ENCODE measurements at places on chromosomes 4 and X.
A peak's percentile ranks its signal among the peaks of the same experiment; 100 is the strongest.

- DNase-seq = no peak
These were observed 20.5 kb downstream of the SEPTIN11 start for GRCh38 chr4:76969941-76970529.

DNA sequence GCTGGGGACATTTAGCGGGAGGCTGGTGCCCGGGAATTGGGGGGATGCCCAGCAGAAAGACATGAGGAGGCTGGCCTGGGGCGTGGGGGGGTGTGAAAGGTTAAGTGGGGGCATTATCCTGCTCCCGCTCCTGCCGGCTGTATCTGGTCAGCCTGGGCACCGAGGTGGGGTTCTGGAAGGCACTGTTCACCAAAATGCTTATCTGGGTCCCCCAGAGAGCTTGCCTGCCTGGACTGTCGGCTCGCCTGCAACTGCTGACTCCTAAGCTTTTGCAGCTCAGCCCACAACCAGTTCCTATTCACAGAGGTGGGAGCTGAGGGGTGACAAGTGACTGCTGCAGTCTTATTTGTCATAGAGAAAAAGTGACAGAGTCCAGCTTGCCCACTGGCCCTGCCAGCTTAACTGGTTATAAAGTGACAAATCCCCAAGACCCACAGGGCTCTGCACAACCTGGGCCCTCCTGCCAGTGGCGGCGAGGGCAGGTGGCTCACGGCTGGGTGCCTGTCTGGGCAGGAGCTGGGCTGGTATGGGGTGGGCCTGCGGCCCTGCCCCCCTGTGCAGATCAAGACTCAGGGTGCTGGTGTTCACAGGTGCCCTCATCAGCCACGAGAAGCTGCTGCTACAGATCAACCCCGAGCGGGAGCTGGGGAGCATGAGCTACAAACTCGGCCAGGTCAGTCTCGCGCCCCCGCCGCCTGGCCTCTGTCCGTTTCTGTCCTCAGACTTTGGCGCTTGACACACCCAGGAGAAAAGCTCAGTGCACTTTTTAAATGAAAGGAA is 23.7 kb upstream of the MSANTD1 start:
- DNase-seq = no peak

GRCh38 chr4:80229590-80229989 is 32.3 kb downstream of the PRDM8 start:
- no peak for DNase-seq

DNA sequence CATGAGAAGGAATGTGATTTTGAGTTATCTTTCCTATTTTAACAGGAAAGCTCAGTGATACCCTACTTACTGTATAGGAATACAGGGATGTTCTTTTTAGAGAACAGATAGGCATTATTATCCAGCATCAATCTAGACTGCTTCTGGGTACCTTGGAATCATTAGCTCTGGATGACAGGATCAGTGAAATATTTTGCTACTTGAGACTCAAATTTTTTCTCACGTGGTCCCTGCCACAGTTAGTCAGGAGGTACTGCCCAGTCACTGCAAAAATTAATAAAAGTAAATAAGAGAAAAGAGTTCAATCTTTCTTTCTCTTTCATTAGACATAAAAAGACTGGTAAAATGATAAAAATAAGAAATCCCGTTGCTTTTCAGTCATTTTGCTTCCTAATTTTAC is 5.5 kb downstream of the ZNF827 start:
- no peak for DNase-seq

DNA sequence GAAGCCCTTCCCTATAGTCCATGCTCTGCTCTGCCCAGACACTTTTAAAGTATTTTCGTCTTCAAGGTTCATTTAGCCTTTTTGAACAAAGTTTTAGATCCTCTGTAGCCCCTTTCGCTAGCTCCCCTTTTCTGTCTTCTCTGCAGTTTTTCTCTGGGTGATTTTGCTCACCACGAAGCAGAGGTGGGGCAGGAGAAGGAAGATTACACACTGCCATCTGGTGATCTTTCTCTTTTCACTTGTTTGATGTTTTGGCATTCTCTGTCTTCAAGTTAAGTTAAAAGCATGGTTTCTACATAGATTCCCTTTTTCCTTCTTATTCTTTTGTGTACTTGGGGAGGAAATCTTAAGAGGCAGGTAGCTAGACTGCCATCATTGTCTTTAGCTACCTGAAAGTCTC is 43.9 kb downstream of the CC2D2A start:
- DNase-seq = no peak

GRCh38 chr4:52367282-52367830 is 291.7 kb downstream of the USP46 start:
- DNase-seq = no peak

- DNase-seq = no peak
These were observed 5.9 kb upstream of the FAM184B start for GRCh38 chr4:17787315-17787714.

DNA sequence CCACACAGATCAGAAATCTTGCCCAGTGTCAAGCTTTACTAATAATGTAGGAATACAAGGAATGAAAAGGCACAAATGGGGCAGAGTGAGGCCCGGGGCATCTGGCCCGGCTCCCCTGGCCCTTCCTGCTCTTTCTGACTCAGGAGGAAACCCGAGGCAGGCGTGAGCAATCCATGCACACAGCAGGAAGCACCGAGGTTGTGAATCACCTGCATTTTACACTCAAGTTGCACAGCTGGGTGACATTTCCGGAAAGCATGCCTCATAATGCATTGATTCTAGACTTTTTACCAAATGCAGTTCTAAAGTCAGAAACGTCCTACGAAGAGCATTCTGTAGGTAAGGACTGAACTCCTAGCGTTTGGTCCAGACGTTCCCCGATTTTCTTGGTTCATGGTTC is 38.9 kb downstream of the PRIMPOL start:
- DNase-seq = no peak

DNA sequence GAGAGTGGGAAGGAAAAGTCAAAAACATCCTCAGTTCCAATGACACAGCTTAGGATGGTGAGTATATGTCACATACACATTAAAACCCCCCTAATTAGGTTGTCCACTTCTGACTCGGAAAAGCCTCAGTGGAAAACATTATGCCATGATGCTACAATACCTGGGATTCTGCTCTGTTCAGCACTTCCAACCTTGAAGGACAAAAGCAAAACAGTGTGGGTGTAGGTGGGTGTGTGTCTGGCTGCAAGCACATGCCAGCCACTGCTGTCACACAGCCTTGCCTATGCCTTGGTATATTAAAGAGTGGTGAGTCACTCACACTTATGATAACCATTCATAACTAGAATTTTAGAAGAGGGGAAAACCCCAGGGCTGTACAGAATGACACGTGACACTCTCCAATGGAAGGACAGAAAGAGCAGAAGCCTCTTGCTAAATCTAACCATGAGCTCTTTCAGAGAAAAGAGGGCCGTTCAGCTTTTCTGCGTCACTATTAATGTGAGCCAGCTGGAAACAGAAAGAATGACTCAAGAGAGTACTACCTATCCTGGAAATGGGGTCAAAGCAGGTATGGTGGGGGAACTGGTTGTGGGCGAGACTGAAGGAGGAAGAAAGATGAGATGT is 159.6 kb downstream of the TET2 start:
- DNase-seq = no peak

DNA sequence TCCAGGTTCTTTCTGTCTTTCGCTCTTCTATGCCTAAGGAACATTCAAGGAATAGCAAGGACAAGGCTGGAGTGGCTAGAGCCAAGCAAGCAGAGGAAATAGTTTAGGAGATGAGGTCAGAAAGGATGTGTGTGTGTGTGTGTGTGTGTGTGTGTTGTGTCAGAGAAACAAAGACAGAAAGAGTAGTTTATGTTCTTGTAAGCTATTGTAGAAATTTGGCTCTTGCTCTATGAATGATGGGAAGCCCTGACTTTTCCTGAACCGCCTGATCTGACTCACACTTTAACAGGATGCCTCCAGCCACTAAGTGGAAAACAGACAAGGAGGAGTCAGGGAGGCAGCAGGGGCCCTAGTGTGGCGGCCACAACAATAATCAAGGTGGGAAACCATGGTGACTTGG is 39.7 kb downstream of the LGI2 start:
- DNase-seq = no peak

DNA sequence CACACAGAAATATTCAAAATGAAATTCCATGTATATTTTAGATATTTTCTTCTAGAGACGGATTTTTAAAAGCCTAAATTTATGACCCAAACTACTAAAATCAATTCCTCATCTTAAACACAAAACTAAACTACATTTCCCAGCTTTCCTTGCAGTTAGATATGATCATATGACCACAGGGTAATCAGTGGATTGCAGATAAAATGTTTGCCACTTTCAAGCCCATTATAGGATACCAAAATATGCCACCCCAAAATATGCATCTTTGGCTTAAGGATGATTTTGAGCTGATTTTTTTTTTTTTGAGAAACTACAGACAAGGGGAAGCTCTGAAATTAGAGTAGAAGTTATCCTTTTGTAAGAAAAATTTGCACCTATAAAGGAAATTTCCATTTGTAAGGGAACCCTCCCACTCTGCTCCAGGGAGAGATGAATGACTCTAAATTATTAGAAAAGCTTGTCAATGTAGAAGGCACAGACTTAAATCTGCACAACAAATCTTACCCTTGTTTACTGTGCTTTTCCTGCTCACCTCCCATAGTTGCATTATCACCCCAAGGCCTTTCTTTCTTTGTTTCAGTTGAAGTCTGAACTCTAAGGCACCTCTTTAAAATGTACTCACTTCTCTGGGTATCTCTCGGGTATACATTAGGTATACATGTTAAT is 503.0 kb downstream of the PDHA2 start:
- DNase-seq = no peak

GRCh38 chr4:38141808-38142500 is 181.8 kb downstream of the PTTG2 start:
- DNase-seq = no peak

GRCh38 chr4:77600521-77601451 is 4.8 kb upstream of the CXCL13 start:
- DNase-seq = peak; percentile 17

DNA sequence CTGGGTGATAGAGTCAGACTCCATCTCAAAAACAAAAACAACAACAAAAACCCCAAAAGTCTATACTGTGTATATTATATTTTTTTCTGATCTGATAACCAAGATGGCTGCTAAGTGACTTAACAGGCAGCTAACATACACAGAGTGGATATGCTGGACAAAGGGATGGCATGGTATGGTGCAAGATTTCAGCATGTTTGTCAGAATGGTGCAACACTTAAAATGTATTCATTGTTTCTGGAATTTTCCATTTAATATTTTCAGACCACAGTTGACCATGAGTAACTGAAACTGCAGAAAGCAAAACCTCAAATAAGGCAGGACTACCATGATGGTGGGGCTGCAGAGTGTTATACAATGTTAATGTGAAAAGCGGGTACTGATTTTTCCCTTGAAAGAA is 6.1 kb upstream of the BOD1L1 start:
- no peak for DNase-seq

DNA sequence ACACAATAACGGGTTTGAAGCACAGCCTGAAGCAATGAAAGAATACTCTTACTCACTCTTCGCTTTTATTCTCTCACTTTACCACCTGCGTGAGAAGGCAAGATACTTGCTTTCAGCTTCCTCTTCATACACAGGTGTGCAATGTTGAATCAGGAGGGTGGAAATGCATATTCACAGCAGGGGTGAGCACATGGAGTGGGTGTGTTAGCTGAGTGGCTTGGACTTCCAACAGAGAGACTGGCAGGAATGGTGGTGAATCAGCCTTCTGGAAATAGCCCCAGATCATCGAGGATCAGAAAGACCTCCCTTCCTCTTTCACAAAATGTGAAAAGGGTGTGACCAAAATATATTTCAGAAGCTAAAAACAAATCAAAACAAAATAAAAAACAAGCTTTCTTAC is 521.2 kb downstream of the STIM2 start:
- no peak for DNase-seq

DNA sequence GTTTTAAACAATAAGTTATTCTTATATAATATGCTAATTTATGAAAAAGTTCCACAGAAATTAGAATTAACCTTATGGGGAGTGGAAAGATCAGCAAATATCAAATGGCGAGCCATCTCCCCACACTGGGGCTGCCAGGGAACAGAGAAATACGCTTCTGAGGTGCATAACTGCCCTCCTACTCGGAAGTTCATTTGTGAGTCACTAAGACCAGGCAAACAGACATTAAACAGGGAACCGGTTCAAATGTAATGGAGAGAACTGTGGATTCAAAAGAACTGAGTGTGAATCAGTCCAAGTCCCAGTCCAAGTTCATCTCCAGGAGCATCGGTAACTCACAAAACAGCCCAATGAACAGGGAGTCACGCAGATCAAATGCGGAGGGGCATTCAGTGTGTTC is 11.4 kb upstream of the S100G start:
- no peak for DNase-seq
